ENCODE measurements at places on chromosomes 12 and 14.

GRCh38 chr14:35331605-35332516 is 39.7 kb downstream of the PSMA6 start:
- peak overlapping the region; percentile 86 for H3K27ac ChIP-seq
- peaks cover 25% of the 10 kb centered on the region for H3K4me1 ChIP-seq
- H3K4me3 ChIP-seq, result no peak overlapping the region
- DNase-seq, result no peak
- no peaks in the 10 kb centered on the region for H3K36me3 ChIP-seq

DNA sequence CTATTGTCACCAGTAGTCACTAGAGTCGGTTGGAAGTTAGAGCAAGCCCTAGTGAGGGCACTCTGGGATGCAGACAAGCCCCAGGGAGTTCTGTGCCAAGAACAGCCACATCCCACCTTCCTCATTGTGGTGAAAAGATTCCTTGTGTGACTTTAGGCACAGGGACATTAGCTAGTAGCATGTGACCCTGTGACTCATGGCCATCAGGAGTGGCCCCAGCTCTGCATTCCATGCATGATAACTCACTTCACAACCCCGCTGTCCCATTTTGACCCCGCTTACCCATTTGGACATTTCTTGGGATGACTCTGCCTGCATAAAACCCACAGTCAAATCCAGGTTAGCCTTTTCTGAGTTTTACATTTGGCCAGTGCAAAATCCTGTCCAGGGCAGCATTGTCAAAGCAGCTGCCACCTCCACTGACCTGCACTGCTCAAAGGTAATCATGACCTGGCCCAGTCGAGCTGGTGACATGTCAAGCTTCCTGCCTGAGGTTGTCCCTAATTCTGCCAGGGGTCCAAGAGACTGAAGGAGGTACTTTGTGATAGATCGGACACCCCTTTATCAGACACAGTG is 430.5 kb downstream of the DPF3 start:
- H3K36me3 ChIP-seq, result no peaks in the 10 kb centered on the region
- H3K4me1 ChIP-seq, result no peaks in the 10 kb centered on the region
- no peak overlapping the region for H3K27ac ChIP-seq
- H3K4me3 ChIP-seq, result no peak overlapping the region

GRCh38 chr12:904010-904414 is 45.5 kb downstream of the RAD52 start:
- peaks cover 22% of the 10 kb centered on the region for H3K36me3 ChIP-seq
- no peak overlapping the region for H3K27ac ChIP-seq
- DNase-seq, result no peak

DNA sequence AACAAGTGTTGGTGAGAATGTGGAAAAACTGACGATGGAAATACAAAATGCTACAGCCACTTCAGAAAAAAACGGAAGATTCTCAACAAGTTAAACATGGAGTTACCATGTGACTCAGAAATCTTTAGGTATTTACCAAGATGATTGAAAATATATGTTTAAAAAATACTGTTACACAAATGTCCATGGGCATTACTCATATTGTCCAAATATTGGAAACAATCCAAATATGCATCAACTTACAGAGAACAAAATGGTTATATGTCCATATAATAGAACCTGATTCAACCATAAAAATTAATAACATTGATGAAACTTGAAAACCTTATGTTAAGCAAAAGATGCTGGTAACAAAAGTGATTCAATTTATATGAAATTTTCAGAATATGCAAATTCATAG is 1057.7 kb upstream of the TMEM132C start:
- H3K4me1 ChIP-seq, result no peaks in the 10 kb centered on the region
- H3K27ac ChIP-seq, result no peak overlapping the region
- DNase-seq, result no peak
- no peak overlapping the region for H3K4me3 ChIP-seq
- H3K36me3 ChIP-seq, result no peaks in the 10 kb centered on the region

GRCh38 chr14:99412117-99413061 is 68.3 kb downstream of the SETD3 start:
- H3K27ac ChIP-seq, result no peak overlapping the region
- H3K27me3 ChIP-seq, result no peaks in the 10 kb centered on the region
- H3K4me3 ChIP-seq, result no peak overlapping the region
- H3K36me3 ChIP-seq, result peaks cover 7% of the 10 kb centered on the region

- DNase-seq, result no peak
- peaks cover 5% of the 10 kb centered on the region for H3K27me3 ChIP-seq
- no peaks in the 10 kb centered on the region for H3K36me3 ChIP-seq
- no peak overlapping the region for H3K4me3 ChIP-seq
- H3K27ac ChIP-seq, result no peak overlapping the region
- H3K4me1 ChIP-seq, result no peaks in the 10 kb centered on the region
Measured at GRCh38 chr12:130566446-130567155, 149.5 kb downstream of the RIMBP2 start.

GRCh38 chr12:62258941-62259630 is 1.1 kb upstream of the USP15 start:
- H3K4me3 ChIP-seq, result peak overlapping the region; percentile 82
- DNase-seq, result peak; percentile 13
- H3K4me1 ChIP-seq, result peaks cover 9% of the 10 kb centered on the region
- H3K27ac ChIP-seq, result peak overlapping the region; percentile 94
- no peaks in the 10 kb centered on the region for H3K27me3 ChIP-seq

DNA sequence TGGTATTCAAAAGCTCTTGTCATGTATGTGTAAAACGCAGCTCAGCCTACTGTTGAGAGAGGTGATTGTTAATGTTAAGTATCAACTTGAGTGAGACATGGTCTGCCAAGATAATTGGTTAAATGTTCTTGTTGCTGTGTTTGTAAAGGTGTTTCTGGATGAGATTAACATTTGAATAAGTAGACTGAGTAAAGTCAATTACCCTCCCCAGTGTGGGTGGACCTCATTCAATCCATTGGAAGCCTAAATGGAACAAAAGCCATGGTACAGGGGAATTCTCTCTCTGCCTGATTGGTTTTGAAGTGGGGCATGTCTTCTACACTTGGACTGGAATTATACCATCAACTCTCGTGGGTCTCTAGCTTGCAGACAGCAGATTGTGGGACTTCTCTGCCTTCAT is 63.8 kb upstream of the RERGL start:
- H3K27ac ChIP-seq, result no peak overlapping the region
- no peak for DNase-seq
- H3K4me3 ChIP-seq, result no peak overlapping the region
- H3K27me3 ChIP-seq, result no peaks in the 10 kb centered on the region

DNA sequence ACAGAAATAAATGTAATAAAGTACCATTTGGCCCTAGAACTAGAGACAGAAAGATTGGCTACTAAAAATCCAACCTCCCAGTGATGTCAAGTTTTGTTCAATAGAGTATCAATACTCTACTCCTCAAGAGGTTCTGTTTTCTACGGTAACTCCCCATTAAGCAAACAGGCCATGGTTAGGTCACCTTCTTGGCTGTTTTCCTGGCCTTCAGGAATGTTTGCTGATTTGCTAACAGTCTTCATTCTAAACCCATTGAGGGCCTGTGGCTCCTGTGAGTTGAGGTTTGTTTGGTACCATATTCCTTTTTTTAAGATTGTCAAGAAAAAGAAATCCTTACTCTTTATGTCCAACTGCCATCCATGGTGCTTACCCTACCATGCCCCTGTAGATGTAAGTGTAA is 1022.0 kb upstream of the TMEM132C start:
- no peaks in the 10 kb centered on the region for H3K36me3 ChIP-seq
- H3K4me3 ChIP-seq, result no peak overlapping the region
- DNase-seq, result no peak
- no peak overlapping the region for H3K27ac ChIP-seq

DNA sequence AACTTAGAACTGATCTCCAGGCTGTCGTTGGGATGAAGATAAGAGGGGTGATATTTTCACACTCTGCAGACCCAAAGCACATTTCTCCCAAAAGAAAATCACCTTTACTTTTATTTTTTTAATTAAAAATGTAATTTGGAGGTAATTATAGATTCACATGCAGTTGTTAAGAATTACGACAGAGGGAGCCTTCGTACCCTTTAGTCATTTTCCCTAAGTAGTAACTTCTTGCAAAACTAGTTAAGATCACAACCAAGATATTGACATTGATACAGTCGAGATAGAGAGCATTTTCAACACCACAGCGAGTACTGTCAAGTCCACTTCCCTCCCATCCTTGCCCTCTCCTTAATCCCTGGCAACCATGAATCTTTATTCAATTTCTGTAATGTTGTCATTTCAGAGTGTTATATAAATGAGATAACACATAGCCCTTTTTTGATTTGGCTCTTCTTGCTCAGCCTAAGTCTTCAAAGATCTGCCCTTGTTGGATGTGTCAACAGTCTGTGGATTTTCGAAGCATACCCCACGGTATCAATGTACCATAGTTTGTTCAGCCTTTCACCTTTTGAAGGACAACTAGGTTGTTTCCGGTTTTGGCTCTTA is 39.6 kb downstream of the DNAH10 start:
- peaks cover 2% of the 10 kb centered on the region for H3K27me3 ChIP-seq
- DNase-seq, result no peak
- H3K4me3 ChIP-seq, result no peak overlapping the region
- no peaks in the 10 kb centered on the region for H3K36me3 ChIP-seq
- H3K4me1 ChIP-seq, result no peaks in the 10 kb centered on the region

- H3K4me3 ChIP-seq, result no peak overlapping the region
- H3K36me3 ChIP-seq, result no peaks in the 10 kb centered on the region
- H3K27me3 ChIP-seq, result no peaks in the 10 kb centered on the region
- H3K27ac ChIP-seq, result no peak overlapping the region
- no peak for DNase-seq
Measured at GRCh38 chr14:72665259-72665658, 228.6 kb downstream of the DPF3 start.

DNA sequence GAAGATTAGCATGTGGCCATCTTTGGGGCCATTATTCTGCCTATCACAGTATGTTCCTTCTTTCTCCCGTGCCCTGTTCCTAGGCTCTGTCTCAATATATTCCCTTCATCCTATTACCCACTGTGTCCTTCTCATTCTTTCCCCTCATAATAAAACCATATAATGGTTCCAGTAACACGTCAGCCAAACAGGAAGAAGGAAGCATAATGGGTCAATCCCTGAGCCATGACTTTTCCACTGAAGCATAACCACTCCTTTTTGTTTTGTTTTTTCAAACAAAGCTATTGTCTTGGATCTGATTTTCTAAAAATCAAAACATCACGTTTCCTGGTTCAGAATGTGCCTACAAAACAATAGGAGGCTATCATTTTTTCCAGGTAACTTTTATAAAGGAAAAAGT is 21.3 kb upstream of the RHOJ start:
- H3K4me1 ChIP-seq, result no peaks in the 10 kb centered on the region
- H3K27ac ChIP-seq, result no peak overlapping the region
- no peaks in the 10 kb centered on the region for H3K27me3 ChIP-seq
- no peak for DNase-seq
- no peaks in the 10 kb centered on the region for H3K36me3 ChIP-seq

DNA sequence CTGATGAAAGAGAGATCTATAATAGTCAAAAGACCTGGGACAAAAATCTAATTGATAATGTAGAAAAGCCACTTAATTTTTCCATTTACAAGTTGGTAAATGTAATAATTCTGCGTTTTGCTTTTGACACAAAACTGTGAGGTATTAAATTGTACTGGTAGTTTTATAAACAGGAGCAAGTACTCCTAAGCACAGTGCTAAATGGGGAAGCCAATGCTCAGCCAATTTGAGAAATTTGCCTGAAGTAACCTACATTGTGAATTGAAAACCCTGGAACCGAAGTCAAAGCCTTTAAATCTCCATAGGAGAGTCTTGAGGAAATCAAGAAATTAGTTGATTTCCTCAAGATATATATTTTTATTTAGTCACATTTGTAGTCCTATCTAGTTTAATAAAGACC is 152.8 kb downstream of the SLCO1B3 start:
- H3K27ac ChIP-seq, result no peak overlapping the region
- H3K4me1 ChIP-seq, result no peaks in the 10 kb centered on the region
- no peak for DNase-seq
- H3K4me3 ChIP-seq, result no peak overlapping the region

DNA sequence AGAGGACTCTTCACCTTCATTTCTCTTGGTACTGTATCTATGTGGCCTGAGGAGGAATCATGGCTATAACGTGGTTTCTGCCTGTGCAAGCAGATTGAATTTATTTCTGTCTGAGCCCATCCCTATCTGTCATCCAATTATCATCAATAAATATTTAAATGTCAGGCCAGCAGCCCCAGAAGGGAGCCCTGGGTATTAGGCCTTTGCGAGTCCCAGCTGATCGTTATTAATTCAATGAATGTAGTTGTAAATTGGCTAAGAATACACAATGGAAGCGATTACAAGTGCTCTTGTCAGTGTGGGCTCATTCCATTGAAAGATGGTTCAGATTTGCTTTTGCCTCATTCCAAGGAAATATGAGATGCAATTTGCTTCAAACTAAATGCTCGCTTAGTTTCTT is 142.0 kb downstream of the KTN1 start:
- no peaks in the 10 kb centered on the region for H3K36me3 ChIP-seq
- no peak overlapping the region for H3K4me3 ChIP-seq
- no peak for DNase-seq
- no peak overlapping the region for H3K27ac ChIP-seq

GRCh38 chr12:28574746-28575592 is 384.7 kb downstream of the CCDC91 start:
- H3K27ac ChIP-seq, result no peak overlapping the region
- no peaks in the 10 kb centered on the region for H3K4me1 ChIP-seq
- no peak overlapping the region for H3K4me3 ChIP-seq
- no peaks in the 10 kb centered on the region for H3K27me3 ChIP-seq

DNA sequence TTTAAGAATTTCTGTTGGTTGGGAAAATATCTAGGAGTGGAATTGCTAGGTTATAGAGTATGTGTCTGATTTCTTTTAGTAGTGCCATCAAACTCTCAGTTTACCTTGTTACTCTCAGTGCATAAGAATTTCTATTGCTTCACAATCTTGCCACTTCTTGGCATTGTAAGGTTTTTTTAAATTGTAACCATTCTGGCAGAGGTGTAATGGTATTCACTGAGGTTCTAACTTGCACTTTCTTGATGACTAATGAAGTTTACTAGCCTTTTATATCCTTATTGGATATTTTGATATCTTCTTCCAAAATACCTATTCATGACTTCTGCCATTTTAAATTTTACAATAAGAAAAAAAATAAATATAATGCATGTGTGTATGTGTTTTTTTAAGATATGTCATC is 478.0 kb downstream of the NAV3 start:
- no peak overlapping the region for H3K4me3 ChIP-seq
- no peak for DNase-seq
- no peak overlapping the region for H3K27ac ChIP-seq
- no peaks in the 10 kb centered on the region for H3K27me3 ChIP-seq

DNA sequence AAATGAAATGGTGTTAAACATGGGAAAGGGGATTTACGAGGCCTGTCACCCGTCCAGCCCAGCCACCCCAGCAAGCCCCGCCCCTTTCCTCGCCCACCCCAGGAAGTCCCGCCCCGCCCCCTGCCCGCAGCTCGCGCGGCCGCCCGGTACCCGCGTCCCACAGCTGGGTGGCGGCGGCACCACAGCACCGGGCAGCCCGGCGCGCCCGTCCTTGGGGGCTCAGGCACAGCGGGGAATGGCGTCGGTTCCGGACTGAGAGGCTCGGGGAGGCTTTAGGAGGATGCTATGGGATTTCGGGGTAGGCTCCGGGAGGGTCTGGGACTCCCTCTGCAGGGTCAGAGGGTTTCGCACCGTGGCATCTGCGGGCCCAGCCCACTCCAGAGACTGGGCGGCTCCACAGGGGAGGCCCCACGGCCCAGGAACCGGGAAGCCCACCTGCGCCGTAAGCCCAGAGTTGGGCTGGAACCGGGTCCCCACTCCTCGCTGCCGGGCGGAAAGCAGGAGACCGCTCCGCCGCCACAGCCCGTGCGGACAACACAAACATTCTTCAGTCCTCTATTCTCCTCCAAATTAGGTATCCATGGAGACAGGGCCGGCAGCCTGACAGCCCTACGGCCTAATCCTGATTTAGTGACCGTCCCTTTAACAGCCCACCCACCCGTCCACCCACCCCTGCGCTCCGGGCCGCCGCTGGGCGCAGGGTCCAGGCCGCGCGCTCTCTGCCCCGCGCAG is 1.4 kb downstream of the FIGNL2 start:
- no peak overlapping the region for H3K27ac ChIP-seq
- H3K4me1 ChIP-seq, result peaks cover 8% of the 10 kb centered on the region
- DNase-seq, result no peak

All from T-cell (primary cell).